Memory B cell (primary cell): ENCODE measurements at places on chromosomes 12 and 14.

- peak; percentile 26 for DNase-seq
- no peak overlapping the region for H3K4me3 ChIP-seq
- H3K4me1 ChIP-seq = no peaks in the 10 kb centered on the region
Measured at GRCh38 chr14:100332797-100333196, 9.7 kb downstream of the SLC25A47 start.

DNA sequence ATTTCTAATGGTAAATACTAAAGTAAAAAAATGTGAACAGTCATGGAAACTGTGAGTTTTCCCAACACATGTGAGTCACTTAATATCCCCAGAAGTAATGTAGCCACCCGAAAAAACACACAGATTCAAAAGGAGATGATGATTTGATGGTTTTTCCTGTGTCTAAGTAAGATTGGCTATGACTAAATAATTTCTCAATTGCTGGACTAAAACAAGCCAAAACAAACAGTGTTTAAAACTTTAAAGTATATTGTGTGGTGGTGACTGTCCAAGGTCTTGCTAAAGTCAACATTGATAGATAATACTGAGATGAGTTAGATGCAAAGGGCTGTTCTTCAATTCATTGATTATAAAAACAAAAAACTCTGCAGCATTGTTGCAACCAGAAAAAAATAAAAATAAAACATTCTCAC, 89.6 kb upstream of the SOX5 start:
- H3K27ac ChIP-seq = no peak overlapping the region
- H3K36me3 ChIP-seq = no peaks in the 10 kb centered on the region
- no peaks in the 10 kb centered on the region for H3K27me3 ChIP-seq
- no peaks in the 10 kb centered on the region for H3K4me1 ChIP-seq
- DNase-seq = no peak

DNA sequence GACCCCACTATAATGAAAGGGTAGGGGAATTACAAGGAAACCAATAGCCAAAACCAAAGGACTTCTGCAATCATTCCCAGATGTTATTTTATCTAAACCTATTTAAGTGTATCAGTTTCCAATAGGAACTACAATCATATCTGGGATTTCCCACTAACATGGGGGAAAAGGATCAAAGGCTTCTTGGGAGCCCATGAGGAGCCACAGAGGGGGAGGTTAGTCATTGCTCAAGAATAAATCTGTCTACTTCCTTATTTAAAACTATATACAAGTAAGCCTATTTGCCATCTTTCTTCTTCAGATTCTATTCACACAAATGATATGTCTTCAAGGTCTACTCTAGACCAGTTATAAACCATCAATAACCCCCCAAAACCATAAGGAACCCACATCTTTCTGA, 33.1 kb downstream of the FGD6 start:
- H3K27ac ChIP-seq = no peak overlapping the region
- H3K27me3 ChIP-seq = no peaks in the 10 kb centered on the region
- DNase-seq = no peak
- H3K4me1 ChIP-seq = no peaks in the 10 kb centered on the region

DNA sequence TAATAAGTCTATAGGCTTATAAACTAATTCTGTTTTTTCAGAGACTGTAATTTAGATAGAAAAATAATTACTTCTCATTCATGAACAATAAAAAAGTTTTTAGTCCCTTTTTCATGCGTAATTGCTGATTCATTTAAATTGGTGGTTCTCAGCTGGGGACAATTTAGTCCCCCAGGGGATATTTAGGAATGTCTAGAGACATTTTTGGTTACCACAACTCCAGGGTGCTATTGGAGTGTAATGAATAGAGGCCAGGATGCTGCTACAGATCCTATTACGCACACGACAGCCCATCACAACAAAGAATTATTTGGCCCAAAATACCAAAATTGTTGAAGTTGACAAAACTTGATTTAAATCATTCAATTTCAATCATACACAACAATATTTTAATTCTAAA, 22.8 kb upstream of the VCPKMT start:
- no peak overlapping the region for H3K4me3 ChIP-seq
- peaks cover 6% of the 10 kb centered on the region for H3K36me3 ChIP-seq
- no peak for DNase-seq
- no peaks in the 10 kb centered on the region for H3K27me3 ChIP-seq
- no peaks in the 10 kb centered on the region for H3K4me1 ChIP-seq

GRCh38 chr12:3168223-3169221, 91.3 kb downstream of the TSPAN9 start:
- no peak overlapping the region for H3K27ac ChIP-seq
- peaks cover 12% of the 10 kb centered on the region for H3K27me3 ChIP-seq
- no peak overlapping the region for H3K4me3 ChIP-seq

- no peaks in the 10 kb centered on the region for H3K36me3 ChIP-seq
- no peak overlapping the region for H3K27ac ChIP-seq
- peaks cover 21% of the 10 kb centered on the region for H3K27me3 ChIP-seq
- DNase-seq = no peak
Measured at GRCh38 chr12:2739832-2740641, 54.7 kb upstream of the FKBP4 start.

GRCh38 chr14:89194376-89194775, 222.7 kb downstream of the FOXN3 start:
- no peaks in the 10 kb centered on the region for H3K27me3 ChIP-seq
- no peak overlapping the region for H3K27ac ChIP-seq
- H3K36me3 ChIP-seq = peaks cover 31% of the 10 kb centered on the region
- H3K4me1 ChIP-seq = peaks cover 5% of the 10 kb centered on the region
- H3K4me3 ChIP-seq = no peak overlapping the region

GRCh38 chr12:12734561-12735071, 17.4 kb downstream of the CDKN1B start:
- H3K4me1 ChIP-seq = peaks cover 25% of the 10 kb centered on the region
- H3K4me3 ChIP-seq = no peak overlapping the region
- peaks cover 3% of the 10 kb centered on the region for H3K36me3 ChIP-seq
- DNase-seq = no peak

DNA sequence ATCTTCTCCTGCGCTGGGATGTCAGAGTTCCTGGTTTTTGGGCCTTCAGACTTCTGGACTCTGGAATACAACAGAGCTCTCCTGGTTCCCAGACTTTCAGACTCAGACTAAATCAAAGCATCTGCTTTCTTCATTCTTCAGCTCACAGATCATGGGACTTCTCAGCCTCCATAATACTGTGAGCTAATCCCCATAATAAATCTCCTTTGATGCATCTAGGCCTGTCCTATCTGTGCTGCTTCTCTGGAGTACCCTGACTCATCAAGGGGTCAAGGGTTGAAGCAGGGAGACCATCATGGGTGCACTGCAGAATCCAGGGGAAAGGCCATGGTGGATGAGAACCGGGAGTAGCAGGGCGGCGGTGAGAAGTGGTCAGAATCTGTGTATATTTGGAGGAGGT, 1094.1 kb upstream of the TMEM132C start:
- no peak overlapping the region for H3K4me3 ChIP-seq

DNA sequence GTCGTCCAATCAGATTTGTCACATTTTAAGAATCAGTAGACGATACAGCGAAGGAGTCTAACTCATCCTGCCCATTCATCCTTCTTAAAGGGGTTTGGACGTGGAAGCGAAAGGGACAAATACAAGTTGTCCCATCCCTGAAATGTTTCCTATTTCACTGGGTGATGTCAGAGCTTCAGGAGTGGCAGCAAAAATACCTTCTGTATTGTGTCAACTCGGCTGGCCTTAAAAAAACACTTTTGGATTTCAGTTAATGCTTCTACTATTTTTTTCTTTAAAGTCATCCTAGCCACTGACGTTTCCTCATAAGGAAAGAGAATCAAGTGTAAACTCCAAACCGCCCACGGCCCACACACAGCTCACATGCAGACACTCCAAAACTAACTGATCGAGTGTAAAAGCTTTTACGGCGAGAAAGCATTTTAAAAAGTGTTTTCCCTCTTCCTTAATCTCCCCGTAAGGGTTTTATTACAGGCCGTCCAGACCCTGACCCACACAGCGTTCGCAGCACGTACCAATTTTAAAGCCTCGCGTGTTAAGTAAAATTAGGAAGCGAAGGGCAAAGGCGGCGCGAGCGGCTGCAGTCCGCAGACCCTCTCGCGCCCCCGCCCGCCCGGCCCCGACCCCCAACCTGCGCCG, 593 bp downstream of the CFL2 start:
- H3K4me3 ChIP-seq = peak overlapping the region; percentile 88
- peaks cover 19% of the 10 kb centered on the region for H3K4me1 ChIP-seq
- peaks cover 2% of the 10 kb centered on the region for H3K27me3 ChIP-seq
- peaks cover 4% of the 10 kb centered on the region for H3K36me3 ChIP-seq

DNA sequence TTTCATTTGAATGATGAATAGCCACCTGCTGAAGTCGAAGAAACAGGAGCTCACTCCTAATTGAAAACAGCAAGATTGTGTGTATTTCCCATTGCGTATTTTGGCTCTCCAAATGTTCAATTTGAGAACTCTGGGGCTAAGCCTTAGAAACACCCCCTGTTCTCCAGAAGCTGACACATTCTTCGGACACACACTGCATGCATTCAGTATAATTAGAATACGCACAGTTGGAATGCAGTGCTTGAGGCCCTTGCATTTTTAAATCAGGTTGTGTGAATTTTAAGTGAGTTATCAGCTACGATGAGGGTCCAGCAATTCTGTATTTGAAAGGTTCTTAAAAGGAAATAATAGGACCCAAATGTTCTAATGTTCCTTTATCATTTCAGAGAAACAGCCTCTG, 103.8 kb downstream of the PRKD1 start:
- peaks cover 2% of the 10 kb centered on the region for H3K4me1 ChIP-seq
- no peak for DNase-seq
- no peak overlapping the region for H3K4me3 ChIP-seq
- no peaks in the 10 kb centered on the region for H3K27me3 ChIP-seq

GRCh38 chr14:52780893-52781292, 10.5 kb downstream of the GNPNAT1 start:
- H3K36me3 ChIP-seq = no peaks in the 10 kb centered on the region
- DNase-seq = no peak
- H3K4me3 ChIP-seq = no peak overlapping the region

DNA sequence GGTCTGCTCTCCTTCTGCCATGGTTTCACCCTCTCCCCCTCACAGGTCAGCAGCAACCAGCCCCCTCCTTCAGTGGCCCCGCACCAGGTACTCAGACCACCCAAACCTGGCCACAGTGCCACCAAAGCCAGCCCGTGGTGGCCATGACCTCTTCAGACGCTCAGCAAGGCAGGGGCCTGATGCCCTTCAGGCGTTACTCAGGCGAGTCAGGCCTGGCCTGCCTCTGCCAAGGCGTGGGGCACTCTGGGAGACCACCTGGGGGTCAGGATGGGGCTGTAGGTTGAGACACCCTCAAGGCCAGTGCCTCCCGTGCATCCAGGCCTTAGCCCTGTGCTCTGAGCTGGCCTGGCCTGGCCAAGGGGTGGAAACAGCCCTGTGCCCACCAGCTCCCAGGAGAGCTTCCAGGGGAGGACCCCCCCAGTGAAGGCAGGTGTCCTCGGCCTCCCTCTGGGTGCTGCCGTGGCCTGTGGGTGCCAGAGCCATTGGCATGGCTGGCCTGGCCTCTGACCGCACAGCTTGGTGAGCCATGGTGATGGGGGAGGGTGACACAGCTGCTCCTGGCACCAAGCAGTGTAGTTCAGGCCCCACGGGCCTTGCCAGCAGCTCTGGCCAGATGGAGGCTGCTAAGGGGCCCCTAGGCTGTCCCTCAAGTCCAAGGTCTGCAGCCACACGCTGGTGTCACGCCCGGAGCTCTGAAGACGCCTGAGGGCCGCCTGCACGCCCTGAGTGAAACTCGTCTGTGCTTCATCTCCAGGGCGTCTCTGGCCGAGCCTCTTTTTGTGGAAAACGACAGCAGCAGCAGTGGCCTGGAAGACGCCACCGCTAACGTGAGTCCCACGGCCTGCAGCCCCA, 15.1 kb downstream of the XRCC3 start:
- H3K4me3 ChIP-seq = no peak overlapping the region
- no peaks in the 10 kb centered on the region for H3K27me3 ChIP-seq
- peaks cover 6% of the 10 kb centered on the region for H3K36me3 ChIP-seq
- no peak overlapping the region for H3K27ac ChIP-seq
- no peak for DNase-seq

DNA sequence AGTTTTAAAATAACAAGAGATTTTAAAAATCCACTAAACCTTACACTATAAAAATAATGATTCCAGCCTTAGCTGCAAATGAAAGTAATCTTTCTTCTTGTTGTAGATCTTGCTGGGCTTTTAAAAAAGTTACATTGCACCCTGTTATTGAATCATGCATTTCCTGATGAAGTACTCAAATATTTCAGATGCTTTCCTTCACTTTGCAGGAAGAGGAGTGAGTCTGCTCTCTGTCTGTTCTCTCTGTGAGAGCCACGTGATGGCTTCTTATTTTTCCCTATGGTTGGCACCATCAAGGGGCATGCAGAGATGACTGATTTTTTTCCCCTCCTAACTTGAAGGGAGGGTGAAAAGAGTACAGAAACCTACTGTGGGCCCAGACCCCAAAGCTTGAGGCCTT, 262.7 kb downstream of the ATP23 start:
- H3K36me3 ChIP-seq = no peaks in the 10 kb centered on the region
- H3K27me3 ChIP-seq = peaks cover 1% of the 10 kb centered on the region
- H3K27ac ChIP-seq = no peak overlapping the region
- H3K4me1 ChIP-seq = peaks cover 12% of the 10 kb centered on the region

DNA sequence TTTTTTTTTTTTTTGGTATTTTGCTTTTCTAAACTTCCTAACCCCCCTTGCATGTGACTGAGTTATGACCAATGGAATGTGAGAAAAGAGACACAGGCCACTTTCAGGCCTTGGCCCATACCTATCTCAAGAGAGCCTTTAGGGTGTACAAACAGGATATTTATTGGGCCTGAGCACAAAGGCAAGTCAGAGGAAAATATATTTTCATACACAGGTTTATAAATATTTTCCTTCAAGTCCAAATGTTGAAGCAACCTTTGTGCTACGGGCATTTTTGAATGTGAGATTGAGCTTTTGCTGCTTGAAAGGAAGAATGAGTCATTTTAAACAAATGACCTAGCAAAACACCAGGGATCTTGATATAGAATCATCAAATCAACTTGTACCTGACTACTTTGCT, 228.6 kb upstream of the E2F7 start:
- no peak overlapping the region for H3K27ac ChIP-seq
- H3K4me3 ChIP-seq = no peak overlapping the region
- no peaks in the 10 kb centered on the region for H3K4me1 ChIP-seq
- H3K27me3 ChIP-seq = no peaks in the 10 kb centered on the region

DNA sequence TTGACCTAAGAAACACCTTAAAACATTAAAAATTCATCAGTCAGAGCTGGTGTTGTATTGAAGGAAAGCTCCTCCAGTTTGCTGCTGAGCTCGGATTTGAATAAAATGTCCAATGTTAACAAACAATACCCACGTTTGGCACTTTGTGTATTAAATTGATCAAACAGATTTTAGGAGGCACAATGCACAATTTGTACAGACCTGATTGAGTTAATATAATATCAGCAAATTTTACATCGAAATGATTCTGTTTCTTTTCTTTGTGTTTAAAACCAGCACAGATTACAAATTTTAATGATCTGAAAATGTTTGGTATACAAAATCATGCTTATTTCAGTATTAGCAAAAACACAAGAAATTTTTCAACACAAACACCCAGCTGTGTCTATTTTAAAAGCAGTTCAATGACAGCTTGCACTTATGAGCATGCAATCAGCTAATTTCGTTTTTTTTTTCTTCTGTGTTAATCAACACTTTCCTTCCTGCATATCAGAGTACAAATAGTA, 2.8 kb upstream of the FOXG1 start:
- no peak overlapping the region for H3K4me3 ChIP-seq
- no peaks in the 10 kb centered on the region for H3K36me3 ChIP-seq
- no peak for DNase-seq

- no peak for DNase-seq
- peak overlapping the region; percentile 45 for H3K27ac ChIP-seq
- no peaks in the 10 kb centered on the region for H3K27me3 ChIP-seq
- peaks cover 11% of the 10 kb centered on the region for H3K36me3 ChIP-seq
Measured at GRCh38 chr14:50795909-50796308, 35.1 kb downstream of the NIN start.

GRCh38 chr12:97301576-97301975, 161.0 kb upstream of the RMST start:
- H3K4me1 ChIP-seq = peaks cover 2% of the 10 kb centered on the region
- no peak overlapping the region for H3K4me3 ChIP-seq
- peaks cover 2% of the 10 kb centered on the region for H3K36me3 ChIP-seq
- H3K27me3 ChIP-seq = peaks cover 9% of the 10 kb centered on the region
- H3K27ac ChIP-seq = no peak overlapping the region
- DNase-seq = no peak
